ENCODE measurements at places on chromosomes 12 and 14.

DNA sequence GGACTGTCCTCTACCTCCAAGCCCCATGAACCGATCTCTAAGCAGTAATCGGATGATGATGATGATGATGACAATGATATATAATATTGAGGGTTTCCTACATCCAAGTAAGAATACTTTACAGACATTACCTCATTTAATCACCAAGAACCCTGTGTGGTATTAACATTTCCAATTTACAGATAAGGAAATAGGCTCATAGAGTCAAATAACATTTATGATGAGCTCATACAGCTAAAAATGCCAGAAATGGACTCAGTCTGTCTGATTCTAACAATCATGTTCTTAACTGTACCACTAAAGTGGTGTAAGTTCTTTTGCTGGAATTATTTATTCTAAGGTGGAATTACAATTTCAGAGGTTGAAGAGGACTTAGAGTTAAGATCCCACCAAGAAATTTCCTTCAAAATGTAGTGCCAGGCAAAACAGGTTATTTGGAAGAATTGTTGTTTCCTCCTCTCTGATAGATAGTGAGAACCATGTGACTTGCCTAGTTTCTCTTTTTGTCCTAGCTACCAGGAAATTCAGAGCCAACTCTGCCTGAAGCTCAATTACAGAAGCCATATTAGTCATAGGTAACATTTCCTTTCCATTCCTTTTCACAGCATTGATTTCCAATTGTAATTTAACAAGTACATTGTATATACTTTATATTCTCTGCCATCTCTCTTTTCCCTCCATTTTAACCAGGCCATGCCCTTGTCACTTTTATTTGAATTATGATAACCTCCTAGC, 23.8 kb upstream of the CCDC175 start:
- no peak for DNase-seq

DNA sequence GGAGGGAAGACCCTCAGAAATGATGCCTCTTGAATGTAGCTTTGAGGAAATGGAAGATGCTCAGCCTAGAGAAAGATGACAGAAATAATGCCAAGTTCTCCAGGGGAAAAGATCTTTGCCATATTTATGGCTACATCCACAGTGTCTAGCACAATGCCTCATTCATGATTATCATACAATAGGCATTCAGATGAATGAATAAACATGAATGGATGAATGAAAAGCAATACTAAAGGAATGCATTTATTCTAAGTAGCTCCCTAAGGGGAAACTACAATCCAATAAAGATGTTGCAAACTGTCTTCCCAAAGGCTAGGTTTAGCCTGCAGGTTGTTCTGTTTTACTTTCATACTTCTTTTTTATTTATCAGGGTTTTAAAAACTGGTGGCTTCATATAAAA, 12.0 kb downstream of the TMTC1 start:
- no peak for DNase-seq

DNA sequence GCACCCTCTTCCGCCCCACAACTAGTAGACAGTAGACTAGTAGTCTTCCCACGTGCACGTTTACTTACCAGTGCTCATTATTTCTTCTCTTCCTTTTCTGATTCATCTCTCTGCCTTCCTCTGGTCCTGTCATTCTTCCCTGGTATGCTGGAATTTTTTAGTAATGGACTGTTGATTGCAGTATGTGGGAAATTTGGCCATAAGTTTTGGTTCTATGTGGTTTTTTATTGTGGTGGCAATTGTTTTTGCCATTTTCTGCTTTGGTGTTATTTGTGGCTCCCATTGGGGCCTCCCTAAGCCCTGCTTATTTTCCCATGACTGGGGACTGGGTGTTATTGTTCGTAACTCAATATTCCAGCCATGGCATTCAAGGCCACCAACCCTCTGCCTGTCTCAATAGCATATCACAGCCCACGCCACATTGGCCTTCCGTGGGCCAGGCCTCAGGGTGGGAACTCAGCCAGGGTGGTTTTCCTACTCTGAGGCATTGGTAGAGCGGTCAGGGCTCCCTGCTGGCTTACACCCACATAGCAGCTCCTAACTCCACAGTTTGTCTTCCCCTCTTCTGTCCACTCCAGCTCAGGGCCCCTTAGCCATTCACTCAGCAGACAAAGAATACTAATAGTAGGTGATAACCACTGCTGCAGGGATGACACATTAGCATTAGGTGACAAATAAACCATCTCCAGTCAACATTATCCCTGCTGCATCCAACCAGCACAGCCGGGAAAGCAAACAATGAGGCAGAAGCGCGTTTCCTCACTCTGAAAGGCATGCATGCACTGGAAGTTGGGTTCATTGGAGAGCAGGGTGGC, 321.5 kb downstream of the CACNA1C start:
- DNase-seq, result no peak

GRCh38 chr14:62081012-62081612, 318.9 kb downstream of the SNAPC1 start:
- no peak for DNase-seq

- peak; percentile 3 for DNase-seq
These were observed 507 bp upstream of the CD9 start for GRCh38 chr12:6199531-6200255.

Measured in SK-N-MC (cell line).